Left ventricle myocardium superior (tissue), 1 donor: ENCODE measurements at places on chromosomes 2 and 18.

DNA sequence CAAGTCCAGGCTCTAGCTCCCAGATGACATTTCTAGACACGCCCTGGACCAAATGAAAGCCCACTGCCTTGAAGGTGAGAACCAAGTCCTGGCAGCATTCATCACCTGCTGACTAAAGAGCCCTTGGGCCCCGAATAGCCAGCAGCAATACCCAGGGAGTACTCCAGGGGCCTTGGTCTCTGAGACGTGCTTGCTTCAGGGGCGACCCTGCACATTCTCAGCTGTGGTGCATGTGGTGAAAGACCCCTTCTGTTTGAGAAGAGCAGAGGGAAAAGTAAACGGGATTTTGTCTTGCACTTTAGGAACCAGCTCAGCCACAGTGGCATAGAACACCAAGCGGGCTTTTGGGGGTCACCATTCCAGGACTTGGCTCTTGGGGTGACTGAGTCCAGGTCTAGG lies 260.5 kb upstream of the MYT1L start:
- no peak for DNase-seq

- DNase-seq = no peak
Observed at GRCh38 chr2:143347901-143348414, 218.7 kb downstream of the ARHGAP15 start.

DNA sequence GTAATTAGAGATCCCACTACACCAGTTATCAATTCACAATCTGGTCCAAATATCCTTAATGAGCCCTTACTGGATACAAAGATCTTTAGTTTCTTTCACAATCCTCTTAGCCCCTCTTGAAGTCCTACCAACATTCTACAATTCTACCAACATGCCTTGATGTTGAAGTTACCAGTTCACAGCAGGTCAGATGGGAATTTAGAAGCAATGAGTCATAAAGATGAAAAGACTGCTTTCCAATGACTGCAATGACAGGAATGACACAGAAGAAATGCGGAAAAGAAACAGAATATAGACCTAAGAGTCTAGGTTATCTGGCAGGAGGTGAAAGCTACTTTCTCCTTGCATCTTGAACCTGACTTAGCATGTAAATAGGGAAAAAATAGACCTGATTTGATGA lies 24.5 kb downstream of the RTTN start:
- no peak for DNase-seq

DNA sequence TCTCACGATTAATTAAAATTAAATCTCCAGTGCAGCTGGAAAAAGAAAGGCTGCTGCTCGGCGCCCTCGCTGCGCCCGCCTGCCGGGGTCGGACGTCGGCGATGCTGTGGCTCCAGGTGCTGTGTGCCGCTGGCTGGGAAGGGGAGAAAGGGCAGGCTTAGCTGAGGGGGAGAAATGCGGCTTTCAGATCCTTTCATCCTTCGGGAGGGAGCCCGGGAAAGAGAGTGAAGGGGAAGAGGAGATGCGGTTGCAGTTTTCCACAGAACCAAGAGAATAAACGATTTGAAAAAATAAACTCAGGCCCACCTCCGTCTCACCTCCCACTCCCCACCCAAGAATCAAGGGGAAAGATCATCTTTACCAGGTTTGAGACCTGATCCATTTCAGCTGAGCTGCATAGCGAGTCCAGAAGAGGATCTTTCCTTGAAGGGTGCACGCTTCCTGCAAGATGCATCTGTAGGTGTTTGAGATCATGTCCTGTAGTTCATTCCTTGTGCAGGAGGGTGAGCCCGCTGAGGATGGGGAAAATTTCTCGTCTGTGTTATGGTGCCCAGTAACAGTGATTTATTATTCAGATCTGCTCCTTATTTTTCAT lies 495 bp downstream of the TMEM169 start:
- no peak for DNase-seq

DNA sequence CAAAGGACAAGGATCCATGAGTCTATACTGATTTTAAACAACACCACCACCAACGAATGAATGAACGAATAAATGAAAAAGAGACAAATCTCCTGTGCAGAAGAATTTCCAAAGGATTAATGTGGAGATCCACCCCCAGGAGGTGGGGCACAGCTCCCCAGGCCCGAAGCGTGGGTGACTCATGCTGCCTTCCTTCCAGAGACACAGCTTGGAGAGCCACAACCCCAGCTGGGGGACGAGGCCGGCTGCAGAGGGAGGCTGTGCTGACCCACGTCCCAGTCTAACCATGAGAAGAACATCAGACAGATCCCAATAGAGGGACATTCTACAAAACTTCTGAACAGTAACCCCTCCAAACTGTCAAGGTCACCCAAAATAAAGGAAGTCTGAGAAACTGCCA lies 557.3 kb upstream of the SALL3 start:
- DNase-seq = peak; percentile 39

DNA sequence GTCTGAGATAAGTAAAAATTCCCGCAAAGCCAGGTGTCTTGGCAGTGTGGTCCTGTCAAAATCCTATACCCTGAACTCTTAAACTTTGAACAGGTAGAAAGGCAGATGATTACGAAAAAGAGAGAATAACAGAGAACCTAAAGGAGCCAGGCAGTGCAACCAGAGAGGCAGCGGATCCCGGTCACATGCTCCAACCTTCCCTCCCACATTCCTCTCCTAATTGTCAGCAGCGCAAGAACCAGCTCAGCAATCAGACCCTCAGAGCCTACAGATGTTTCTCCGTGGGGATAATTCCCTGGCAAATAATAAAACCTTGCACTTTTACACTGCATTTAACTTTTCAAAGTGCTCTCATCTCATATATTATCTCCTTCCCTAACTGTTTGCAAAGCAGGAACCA lies 124.8 kb downstream of the EPHA4 start:
- DNase-seq = no peak

DNA sequence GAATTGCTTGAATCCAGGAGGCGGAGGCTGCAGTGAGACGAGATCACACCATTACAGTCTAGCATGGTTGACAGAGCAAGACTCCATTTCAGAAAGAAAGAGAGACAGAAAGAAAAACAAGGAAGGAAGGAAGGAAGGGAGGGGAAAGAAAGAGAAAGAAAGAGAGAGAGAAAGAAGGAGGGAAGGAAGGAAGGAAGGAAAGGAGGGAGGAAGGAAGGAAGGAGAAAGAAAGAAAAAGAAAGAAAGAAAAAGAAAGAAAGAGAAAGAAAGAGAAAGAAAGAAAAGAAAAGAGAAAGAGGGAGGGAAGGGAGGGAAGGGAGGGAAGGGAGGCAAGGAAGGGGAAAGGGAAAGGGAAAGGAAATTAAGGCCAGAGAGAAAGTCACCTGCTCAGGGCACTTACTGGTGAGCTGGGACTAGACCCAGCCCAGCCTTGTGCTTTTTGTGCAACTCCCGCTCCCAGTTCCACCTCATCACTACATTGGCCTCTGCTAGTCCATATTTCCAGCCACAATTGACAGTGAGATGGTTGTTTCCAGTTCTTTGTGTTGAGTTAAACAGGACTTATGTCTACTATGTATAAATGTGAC lies 35.7 kb downstream of the MOGAT1 start:
- DNase-seq = no peak

DNA sequence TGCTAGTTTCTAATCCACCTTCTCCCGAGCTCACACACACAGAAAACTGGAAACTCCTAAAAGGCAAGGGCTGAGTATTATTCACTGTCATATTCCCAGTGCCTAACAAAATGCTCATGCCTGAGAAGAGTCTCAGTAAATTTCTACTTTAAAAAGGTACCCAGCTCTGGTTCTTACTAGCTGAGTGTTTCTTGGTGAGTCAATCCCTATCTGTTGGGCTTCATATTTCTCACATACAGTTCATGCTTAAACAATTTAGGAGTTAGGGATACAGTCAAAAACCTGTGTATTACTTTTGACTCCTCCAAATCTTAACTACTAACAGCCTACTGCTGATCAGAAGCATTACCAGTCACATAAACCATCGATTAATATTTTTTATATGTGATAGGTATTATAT lies 204.9 kb downstream of the EN1 start:
- DNase-seq = no peak

- no peak for DNase-seq
Observed at GRCh38 chr2:46016091-46016490, 281.1 kb upstream of the EPAS1 start.

DNA sequence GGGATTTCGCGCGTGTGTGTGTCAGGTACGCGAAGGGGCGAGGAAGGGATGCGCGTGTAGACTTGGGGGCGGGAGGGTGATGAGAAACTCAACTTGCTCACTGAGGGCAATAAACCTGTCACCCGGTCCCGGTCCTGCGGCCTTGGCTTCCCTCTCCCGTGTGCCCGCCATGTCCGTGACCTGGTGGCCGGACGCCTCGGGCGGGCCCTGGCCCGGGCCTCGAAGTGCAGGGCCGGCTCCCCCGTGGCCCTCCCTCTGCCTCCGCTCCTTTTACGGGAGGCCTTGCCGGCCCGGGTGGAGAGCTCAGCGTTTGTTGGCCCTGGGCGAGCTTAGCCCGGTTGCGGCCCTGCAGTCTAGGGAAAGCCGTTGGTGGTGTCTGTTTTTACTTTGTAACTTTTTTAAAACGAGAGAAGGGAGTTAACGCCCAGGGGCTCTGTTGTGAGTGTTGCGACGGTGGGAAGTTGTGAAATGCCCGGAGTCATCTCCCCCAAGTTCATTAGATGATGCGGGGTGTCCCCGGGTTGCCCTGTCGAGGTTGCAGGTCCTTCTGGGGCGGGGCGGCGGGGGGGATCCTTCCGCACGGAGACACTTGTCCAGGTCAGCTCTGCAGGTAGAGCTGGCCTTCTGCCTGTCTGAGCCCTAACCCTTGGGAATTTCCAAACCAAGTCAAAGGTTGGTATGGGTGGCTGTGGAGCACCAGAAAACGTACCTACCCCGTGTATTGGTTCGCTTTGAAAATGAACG lies 883 bp downstream of the SMCHD1 start:
- DNase-seq = peak; percentile 77

DNA sequence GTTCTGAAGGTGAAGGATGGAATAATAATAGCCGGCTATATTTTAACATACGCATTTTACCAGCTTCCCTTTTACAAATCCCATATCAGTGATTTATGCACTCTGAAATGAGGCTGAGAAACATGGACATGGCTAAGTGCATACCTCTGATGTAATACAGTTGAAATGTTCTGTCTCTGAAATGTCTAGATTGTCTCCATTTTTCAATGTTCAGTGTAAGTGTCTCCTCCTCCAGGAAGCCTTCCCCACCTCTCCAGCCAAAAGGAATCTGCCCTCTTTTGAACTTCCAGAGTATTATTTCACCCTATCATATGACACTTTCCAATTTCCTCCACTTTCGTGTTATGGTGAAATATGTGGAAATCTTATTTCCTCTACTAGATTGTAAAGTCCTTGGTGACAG lies 29.5 kb upstream of the ME2 start:
- DNase-seq = no peak

GRCh38 chr2:180647221-180647620 lies 333.2 kb upstream of the UBE2E3 start:
- no peak for DNase-seq

DNA sequence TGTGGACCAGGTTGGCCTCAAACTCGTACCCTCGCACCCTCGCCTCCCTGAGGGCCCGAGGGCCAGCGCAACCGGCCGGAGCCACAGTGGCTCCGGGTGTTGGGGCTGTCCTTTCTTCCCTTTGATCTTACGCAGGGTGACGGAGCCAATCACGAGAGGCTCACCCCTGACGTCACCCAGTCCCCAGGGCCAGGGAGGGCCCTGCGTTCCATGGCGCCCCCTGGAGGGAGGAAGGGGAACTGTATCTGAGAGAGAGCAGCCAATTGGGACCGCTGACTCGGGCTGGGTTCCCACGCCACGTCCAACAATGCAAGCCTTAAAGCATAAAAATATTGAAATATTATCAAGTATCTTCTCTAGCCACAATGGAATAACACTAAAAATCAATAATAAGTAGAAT lies 432.8 kb upstream of the LRRTM4 start:
- DNase-seq = no peak

GRCh38 chr2:150679456-150680120 lies 192.1 kb upstream of the RND3 start:
- DNase-seq = no peak

DNA sequence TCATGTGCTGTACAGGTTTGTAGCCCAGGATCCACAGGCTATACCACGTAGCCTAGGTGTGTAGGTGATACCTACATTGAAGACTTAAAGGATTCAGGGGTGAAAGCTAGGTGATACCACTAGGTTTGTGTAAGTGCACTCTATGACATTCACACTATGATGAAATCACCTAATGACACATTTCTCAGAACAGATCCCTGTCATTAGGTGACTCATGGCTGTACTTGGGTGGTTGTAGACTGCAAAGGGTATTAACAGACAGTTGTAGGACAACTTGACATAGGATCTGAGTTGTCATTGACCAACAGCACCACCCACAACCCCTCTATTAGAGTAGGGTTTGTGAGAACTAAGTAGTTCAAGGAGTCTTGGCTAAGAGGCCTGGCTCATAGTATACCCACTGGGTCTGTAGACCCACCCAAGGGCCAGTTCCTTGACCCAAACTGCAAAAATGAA lies 27.7 kb upstream of the SMCHD1 start:
- no peak for DNase-seq

DNA sequence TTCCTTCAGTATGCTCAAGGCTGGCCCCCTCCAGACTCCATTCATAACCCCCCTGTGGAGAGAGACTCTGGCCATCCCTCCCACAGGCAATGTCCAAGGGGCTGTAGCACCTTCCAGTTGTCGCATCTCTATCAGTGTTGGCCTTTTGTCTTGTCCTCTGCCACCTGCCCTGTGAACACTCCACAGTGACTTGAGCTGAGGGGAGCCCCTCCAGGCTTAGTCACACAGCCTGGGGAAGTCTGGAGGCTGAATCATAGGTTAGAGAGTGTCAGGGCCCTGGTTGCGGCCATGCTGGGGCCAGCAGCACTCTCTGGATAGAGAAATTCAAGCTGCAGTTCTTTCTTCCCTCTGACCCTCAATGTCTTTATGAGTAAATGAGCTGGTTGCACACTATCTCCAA lies 64.7 kb downstream of the GYPC start:
- DNase-seq = no peak

DNA sequence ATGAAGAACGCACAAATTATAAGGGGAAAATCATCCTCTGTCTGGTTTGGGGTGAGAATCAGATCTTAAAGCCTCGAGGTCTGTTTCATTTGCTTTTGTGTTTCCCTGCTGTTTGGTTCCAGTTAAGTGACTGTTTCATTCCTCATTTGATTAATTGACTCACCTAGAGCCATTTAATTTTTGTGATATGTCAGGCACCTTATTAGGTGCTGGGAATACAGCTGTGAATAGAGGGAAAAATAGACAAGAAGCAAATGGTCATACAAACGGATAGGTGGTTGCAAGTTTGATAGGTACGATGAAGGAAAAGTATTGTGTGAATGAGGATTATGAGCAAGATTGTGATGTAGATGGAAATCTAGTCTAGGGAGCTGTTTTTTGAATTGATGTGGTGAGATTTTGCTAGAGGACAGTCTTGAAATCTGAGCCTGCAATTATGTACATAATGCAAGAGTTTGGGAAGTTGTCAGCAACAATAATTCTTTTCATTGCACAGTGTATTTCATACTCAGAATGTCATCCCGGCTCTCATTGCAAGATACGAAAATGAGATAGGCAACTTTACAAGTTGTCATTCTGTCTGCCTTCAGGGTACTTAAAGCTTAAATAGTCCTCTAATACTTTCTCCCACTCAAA lies 2.2 kb downstream of the ACSL3 start:
- DNase-seq = no peak

GRCh38 chr2:46821600-46821999 lies 94.0 kb downstream of the MCFD2 start:
- DNase-seq = no peak

GRCh38 chr2:47086054-47086471 lies 69.0 kb downstream of the STPG4 start:
- DNase-seq = no peak
